ENCODE measurements at places on chromosomes 2 and 18. TPM values are rescaled to one million over a fixed set of nuclear protein-coding genes. Genes with fewer than 3 reads are reported as not detected.

Gene DSG3
- 218 TPM for total RNA-seq

Gene MERTK
- 2.3 TPM for total RNA-seq

Gene SAG
- not detected for total RNA-seq

Gene VWC2L
- total RNA-seq = not detected

Gene TTC27
- 12.6 TPM for total RNA-seq

Gene ABCG8
- not detected for total RNA-seq

Gene TMEM169
- total RNA-seq = 3.2 TPM

Gene B3GNT7
- 0.28 TPM for total RNA-seq

Gene ZNF396
- 0.19 TPM for total RNA-seq

Gene TSGA10
- total RNA-seq = 1.3 TPM

Gene UPP2
- total RNA-seq = not detected

Gene CD302
- total RNA-seq = 1.1 TPM

Gene PSMA8
- not detected for total RNA-seq

Gene UGT1A9
- total RNA-seq = not detected

Gene MIB1
- total RNA-seq = 33.6 TPM

Gene LAMA3
- 462 TPM for total RNA-seq

Gene C2orf69
- 10.0 TPM for total RNA-seq

Gene NEU4
- not detected for total RNA-seq

Gene EIF4E2
- total RNA-seq = 104 TPM

Gene NOSTRIN
- 0.42 TPM for total RNA-seq

Gene L3MBTL4
- 0.05 TPM for total RNA-seq

Gene CCDC150
- 1.2 TPM for total RNA-seq

Gene ERBB4
- not detected for total RNA-seq

Gene NPHP1
- 4.1 TPM for total RNA-seq

Gene CPSF3
- total RNA-seq = 51.8 TPM

Gene ASTL
- total RNA-seq = not detected

Gene MYCN
- not detected for total RNA-seq

Gene OSGEPL1
- total RNA-seq = 12.4 TPM

Gene PAIP2B
- 5.0 TPM for total RNA-seq

Gene TXNDC2
- not detected for total RNA-seq

Gene TM4SF20
- not detected for total RNA-seq

Gene SLC16A14
- 2.4 TPM for total RNA-seq

Gene SNX17
- total RNA-seq = 106 TPM

Gene ZRANB3
- 9.4 TPM for total RNA-seq

Data from airway epithelial cell (primary cell).